Stimulated activated CD8-positive, alpha-beta memory T cell treated with anti-CD3 and anti-CD28 coated beads, Interleukin-4, amount 100 ng/mL, for 24 hours (primary cell): ENCODE measurements at places on chromosomes 7 and 10.

- no peak for DNase-seq
Observed at GRCh38 chr7:20839196-20839735, 52.6 kb upstream of the SP8 start.

GRCh38 chr7:41472427-41473125, 230.3 kb downstream of the INHBA start:
- DNase-seq = no peak

GRCh38 chr7:1692515-1693418, 22.7 kb downstream of the ELFN1 start:
- DNase-seq = no peak

GRCh38 chr7:27889800-27890199, 149.8 kb downstream of the TAX1BP1 start:
- DNase-seq = no peak

DNA sequence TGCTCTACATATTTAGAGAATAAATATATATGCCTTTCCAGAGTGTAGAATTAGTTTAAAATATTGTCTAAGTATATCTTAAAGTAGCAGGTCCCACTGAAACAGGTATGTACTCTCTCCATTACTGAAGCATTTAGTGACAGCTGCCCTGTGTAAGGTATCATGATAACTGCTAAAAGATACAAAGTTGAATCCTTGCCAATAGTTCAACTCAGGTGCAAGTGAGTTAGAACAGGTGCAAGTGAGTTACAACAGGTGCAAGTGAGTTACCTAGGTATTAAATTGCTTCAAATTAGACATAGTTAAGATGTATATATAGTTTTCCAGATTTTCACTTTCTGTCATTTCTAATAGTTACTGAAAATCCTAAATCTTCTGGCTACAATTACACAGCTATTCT, 119.1 kb downstream of the CNOT4 start:
- DNase-seq = no peak

DNA sequence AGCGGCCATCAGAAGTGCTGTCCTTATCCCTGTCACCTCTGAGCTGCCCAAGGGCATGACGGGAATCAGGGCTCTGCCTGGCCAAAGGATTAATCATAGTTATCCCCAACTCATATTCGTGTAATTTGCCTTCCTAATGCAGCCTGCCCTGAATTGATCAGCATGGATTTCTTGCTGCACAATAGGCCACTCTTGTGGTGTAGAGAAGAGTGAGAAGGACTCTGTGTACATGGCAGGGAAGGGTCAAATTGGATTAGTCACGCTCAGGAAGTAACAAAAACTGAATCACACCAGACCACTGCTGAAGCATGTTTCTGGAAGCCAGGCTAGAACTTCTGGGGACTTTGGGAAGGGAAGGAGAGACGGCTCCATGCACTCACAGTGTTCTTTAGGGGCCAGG, 227.0 kb downstream of the BUB3 start:
- no peak for DNase-seq

- no peak for DNase-seq
Observed at GRCh38 chr10:118979661-118980060, 49.9 kb upstream of the NANOS1 start.

DNA sequence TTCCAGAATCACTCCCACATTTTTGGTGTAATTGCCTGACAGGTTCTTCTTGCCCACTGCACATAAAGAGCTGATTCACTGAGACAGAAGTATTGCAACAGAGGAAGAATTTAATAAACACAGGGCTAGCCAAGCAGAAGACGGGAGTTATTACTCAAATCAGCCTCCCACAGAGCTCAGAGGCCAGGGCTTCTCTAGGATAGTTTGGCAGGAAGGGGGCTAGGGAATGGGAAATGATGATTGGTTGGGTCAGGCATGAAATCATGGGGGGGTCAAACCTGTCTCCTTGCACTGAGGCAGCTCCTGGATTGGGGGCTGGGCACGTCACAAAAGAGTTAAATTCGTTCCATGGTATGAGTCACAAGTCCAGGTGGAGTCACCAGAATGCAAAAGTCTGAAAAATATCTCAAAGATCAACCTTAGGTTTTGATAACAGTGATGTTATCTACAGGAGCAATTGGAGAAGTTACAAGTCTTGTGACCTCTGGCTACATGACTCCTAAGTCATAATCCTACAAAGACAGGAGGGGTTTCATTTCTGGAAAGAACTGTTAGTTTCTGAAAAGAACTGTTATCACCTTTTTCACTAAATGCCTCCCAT, 30.2 kb upstream of the ERCC6 start:
- no peak for DNase-seq

DNA sequence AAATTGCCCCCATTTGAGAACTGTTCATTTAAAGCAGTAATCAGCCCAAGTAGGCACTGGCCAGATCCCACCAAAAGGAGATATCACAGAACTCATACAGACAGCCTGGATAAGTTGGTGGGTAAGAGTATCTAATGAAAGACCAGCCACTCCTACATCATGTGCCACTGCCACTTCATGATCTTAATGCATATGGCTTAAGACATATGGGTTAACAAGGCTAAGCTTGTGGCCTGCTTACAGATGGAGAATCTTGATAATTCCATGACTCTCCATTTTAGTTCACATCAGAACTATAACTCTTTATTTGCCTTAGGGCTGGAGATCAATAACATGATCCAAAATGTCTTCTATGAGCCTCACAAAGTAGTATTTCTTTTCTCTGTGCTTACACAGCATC, 6.8 kb upstream of the IFIT1B start:
- DNase-seq = no peak

DNA sequence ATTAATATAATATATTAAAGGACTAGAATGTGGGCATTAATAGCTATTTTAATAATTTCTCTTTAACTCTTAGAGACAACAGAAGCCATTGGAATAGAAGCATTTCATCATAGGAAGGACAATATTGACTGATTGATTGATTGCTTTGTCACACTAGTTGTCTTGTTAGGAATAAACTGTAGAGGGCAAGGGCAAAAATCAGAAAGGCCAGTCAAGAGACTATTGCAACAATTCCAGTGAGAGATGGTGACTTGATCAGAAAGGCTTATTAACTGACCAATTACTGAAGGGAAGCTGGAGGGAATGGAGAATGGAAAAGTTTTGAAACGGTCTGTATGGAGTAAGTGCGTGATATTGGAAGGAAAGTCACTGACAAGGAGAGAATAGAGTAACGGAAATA, 87.3 kb downstream of the RUNDC3B start:
- no peak for DNase-seq

- DNase-seq = no peak
Observed at GRCh38 chr10:1035201-1035600, 9.5 kb upstream of the IDI2 start.

DNA sequence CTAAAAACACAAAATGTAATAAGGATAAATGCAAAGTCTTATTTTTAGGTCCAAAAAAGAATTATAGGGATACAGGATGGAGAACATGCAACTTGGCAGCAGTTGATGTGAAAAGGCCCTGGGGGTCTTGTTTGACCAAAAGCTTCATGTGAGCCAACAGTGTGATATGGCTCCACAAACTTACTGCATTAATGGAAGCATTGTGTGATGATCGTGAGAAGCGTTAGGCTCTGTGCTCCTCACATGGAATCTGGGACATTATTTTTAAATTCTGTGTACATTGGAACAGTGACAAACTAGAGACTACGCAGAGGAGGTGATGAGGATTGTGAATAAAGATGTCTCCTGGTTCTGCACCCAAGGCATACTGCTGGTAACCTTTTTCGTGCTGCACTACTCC, 39.1 kb upstream of the CALD1 start:
- DNase-seq = no peak

GRCh38 chr10:87931836-87932230, 68.4 kb downstream of the PTEN start:
- DNase-seq = no peak

- DNase-seq = no peak
Observed at GRCh38 chr10:3687510-3688081, 97.4 kb downstream of the KLF6 start.

DNA sequence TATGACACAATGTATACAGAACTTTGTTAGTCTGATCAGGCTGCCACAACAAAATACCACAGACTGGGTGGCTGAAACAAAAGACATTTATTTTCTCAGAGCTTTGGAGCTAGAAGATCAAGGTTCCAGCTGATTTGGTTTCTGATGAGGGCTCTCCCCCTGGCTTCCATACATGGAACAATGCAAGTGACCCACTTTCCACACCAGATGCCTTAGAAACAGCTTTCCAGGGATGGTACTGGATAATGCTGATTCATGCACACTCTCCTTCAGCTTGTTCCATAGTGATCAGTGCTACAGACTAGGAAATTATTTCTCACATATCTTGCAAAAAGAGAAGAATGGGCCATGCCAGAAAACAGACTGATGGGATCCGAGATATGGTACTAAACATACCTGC, 1274.9 kb upstream of the SORCS1 start:
- no peak for DNase-seq

DNA sequence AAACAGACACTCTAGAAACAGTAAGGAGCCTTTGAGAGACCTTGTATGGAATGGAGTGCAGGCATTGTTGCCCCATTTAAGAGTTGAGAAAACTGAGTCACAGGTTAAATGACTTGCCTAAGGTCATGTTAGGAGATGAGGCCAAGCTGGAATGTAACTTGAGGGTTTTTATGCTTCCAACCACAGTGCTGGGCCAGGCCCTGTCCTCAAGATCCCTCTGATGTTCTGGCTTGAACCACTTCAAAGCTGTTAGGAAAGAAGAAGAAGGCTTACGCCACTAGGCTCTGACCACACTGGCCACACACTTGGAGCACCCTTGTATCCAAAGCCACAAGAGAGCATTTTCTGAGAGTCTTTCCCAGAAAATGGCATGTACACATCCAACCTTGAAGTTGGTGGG, 42.7 kb downstream of the PLAU start:
- no peak for DNase-seq

- no peak for DNase-seq
Observed at GRCh38 chr10:12945690-12946359, 55.7 kb downstream of the CCDC3 start.
